Non-pigmented ciliary epithelial cell (primary cell): ENCODE measurements at places on chromosomes 3 and 15.
A peak's percentile ranks its signal among the peaks of the same experiment; 100 is the strongest.

DNA sequence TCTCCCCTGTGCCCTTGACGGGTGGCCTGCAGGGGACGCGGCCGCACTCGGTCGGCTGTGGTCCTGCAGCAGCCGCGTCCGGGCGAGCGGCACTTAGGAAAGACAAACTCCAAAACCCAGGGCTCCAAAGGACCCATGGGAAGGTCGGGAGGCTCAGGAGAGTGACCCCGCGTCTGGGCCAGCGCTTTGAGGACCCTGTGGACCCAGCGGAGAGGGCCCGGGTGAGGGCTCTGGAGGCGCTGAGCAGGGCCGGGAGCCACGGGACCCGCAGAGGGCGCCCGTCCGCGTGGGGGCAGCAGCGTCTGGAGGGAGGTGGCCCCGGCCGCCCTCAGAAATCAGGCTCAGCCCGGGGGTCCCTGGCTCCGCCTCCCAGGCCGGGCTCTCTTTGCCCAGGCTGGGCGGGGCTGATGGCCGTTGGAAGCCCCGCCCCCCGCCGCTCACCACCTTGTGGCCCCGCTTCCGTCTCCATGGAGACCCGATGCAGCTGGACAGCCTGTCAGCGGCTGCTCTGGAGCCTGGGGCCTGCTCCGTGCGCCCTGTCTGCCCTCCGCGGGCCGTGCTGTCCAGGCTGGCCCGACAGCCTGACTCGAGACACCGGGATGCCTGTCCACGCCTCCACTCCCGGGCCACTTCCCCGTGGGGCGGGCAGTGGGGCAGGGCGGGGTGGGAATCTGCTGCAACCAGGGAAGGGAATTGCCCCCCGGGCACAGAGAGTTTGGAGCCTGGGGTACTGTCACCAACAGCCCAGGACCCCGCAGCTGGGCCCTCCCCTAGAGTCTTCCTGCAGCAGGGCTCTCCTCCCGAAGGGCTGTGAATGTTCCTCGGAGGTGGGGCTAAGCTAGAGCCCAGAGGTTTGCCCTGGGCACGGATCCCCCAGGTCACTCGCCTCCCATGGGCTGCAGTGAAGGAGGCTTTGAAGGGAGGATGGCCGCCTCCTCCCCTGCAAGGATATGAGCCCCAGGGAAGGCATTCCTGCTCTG, 34.8 kb upstream of the RPL32 start:
- no peak for DNase-seq

- no peak for DNase-seq
These were observed 35.8 kb upstream of the RPN1 start for GRCh38 chr3:128686465-128686864.

- DNase-seq = no peak
These were observed 326.8 kb upstream of the SOX2 start for GRCh38 chr3:181384970-181385369.

DNA sequence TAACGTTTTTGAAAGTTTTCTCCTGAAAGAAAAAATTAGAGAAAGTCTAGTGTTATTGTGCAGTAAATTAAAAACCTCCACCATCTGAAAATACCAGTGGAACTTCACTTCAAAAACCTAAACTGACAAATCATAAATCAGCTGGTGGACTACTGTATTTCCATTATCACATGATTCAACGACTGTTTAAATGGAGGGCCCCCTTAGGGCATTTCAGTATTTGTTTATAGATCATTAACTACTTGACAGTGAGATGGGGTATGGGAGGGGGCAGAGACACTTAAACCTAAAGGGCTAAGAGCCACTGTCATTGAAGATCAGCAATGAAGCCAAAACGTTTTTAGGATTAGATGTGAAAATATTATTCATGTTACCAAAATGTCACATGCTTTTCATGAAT, 8.8 kb upstream of the C15orf61 start:
- no peak for DNase-seq

- no peak for DNase-seq
These were observed 3.0 kb upstream of the COL8A1 start for GRCh38 chr3:99635348-99635747.

- DNase-seq = no peak
These were observed 3.2 kb downstream of the GLYCTK start for GRCh38 chr3:52290596-52291507.

GRCh38 chr3:67461667-67462142, 192.7 kb downstream of the SUCLG2 start:
- no peak for DNase-seq

- DNase-seq = no peak
These were observed 284.5 kb upstream of the DNAJC19 start for GRCh38 chr3:181274025-181274424.

GRCh38 chr3:64244011-64244942, 19.0 kb upstream of the PRICKLE2 start:
- no peak for DNase-seq

GRCh38 chr3:12948371-12948770, 107.0 kb upstream of the RPL32 start:
- DNase-seq = no peak

DNA sequence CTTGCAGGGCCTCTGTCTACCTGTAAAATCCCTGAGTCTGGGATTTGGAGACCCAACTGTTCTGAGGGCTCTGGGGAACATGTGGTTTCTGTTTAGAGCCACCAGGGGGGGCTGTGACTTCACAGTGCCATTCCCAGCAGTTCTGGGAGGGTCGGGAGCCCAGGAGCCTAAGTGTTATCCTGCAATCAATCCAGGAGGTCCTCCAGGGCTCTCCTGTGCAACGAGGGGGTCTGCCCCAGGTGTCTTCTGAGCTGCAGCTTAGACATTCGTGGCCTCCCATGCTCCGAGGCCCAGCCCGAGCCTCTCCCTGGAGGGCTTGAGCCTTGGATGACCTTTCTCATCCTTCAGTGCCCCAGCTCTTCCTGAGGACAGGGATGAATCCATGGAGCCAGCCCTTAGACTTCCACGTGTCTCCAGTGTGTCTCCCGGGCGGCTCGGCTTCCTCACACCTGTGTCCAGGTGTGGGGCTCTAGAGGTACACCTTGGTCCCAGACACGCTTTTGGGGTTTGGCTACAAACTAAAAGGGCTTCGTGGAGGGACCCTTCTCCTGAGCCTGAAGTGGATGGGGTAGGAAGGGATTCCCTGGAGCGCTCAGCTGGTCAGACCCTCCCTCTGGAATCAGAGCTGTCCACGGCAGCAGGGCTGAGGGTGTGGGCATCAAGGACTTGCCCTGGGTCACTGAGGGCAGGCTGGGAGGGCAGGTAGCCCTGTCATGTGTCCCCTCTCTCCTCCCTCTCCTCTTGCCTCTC, 20.3 kb upstream of the ABTB1 start:
- DNase-seq = no peak

DNA sequence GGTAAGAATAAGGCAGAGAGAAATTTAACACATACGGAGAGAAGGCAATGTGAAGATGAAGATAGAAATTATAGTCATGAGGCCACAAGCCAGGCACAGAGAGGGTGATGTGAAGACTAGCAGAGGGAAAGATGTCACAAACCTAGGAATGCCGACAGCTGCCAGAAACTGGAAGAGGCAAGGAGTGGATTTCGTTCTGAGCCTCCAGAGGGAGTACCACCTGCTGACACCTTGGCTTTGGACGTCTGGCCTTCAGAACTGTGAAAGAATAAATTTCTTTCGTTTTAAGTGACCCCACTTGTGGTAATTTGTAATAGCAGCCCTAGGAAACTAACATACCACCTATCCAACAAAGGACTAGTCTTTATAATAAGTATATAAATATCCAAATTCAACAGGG, 5.0 kb upstream of the SGO1 start:
- DNase-seq = no peak

GRCh38 chr3:52857133-52857532, 22.3 kb upstream of the MUSTN1 start:
- DNase-seq = no peak

DNA sequence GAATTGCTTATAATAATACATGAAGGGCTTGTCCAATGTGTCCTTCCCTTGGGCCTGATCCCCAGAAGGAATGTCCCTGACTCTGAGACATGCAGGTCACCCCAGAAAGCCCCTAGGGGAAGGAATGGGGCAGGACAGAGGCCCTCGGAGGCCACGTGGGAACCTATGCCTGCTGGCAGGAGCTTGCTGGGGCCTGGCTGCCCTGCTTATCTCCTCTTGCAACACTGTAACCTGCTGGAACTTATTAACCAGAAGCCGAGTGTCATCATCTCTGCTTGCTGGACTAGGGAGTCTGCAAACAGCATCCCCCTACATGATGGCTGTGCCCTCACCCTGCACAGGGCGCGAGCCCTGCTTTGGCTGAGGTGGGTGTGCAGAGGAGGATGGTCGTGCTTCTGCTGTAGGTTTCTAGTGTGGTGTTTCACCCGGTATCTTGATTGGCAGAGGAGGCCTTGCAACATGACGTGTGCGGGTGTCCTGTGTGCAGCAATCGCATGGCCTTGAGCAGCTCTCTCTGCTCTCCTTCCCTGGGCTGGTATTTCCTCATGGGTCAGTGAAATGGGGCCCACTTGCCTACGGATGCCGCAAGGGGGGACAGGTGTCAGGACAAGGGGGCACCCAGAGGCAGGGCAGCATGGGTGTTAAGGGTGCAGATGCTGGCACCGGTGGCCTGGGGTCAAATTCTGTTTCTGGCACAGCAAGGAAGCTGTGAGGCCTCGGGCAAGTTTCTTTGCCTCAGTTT, 5.0 kb downstream of the CHST13 start:
- no peak for DNase-seq

DNA sequence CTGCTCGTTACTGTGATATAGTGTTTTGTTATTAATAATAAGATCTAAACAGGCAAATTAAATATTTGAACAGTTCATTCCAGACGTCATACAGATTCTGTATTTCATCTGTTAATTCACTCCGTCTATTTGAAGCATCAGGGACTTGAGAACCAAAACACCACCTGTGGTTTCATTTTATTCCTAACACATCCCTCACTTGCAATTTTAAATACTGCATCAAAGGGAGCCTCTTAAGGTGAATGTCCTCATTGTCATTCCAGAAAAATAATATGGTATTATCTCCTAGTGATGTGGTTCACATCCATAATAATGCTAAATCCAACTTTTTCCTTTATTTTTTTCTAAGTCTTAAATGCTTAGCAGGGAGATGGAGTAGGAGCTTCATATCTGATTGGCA, 1390.9 kb upstream of the CADM2 start:
- DNase-seq = no peak

GRCh38 chr3:124260206-124260915, 268.4 kb upstream of the ROPN1 start:
- no peak for DNase-seq

- peak; percentile 79 for DNase-seq
These were observed 75.7 kb downstream of the GMPS start for GRCh38 chr3:155946178-155946577.

DNA sequence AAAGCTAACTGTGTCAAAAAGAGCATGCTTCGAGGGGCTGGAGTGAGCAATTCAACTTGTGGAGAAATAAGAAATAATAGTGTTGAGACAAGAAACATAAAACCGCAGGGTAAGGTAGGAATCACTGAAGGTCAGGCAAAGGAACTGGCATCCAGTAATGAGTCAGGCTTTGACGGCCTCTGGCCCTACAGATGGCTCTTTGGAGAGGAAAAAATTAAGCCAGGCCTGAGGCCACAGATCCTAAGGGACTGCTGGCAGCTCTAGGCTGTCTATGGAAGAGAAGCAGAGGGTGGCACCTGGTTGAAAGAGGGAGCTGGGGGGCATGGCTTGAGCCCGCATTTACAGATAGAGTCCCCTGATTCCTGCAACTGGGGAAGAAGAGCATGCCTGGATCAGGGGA, 28.6 kb upstream of the ZSCAN2 start:
- no peak for DNase-seq

DNA sequence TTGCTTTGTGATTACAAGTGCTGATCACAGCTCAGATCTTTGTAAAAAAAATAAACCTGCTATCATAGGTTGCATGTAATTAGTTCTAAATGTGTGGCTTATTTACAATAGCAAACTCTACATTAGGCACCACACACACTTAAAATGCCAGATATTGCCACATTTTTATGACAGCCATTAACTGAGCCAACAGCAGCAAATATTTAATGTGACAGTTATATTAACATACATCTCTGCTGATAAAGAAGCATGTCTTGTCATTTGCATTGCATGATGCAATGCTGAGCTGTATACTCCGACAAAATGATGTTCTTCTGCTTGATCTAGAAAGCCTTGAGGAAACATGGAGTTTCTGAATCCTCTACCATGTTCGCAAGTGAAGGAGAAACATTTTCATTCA, 273.6 kb upstream of the VEPH1 start:
- no peak for DNase-seq

DNA sequence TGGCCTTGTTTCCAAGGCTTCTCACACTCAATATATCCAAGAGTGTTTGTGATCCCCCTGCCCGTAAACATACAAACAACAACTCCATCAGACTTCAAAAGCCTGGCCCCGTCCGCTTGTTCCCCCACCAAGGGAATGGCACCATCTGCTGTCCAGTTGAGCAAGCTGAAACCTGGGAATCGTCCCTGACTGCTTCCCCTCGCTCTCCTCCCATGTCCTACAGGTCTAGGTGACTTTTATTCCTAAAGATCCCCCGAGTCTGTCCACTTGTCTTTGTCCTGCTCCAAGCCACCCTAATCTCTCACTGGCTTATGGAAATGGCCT, 27.9 kb upstream of the FAM174B start:
- no peak for DNase-seq

DNA sequence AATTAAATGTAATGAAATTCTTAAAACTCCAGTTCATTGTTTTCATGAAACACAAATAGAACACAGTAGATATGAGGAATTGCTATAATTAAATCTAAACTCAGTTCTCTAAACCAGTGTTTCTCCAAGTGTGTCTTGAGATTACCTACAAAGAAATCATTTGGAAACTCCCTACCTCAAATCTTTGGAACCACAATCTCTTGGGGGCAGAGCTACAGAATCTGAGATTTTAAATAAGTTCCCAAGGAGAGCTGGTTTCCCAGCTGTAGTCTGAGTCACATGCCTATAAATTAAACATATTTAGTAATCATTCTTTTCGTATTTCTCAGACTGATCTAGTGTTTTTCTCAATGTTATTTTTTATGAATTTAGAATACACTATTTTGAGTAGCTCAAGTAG, 17.0 kb upstream of the ACTC1 start:
- peak; percentile 22 for DNase-seq

- no peak for DNase-seq
These were observed 5.9 kb upstream of the EBLN2 start for GRCh38 chr3:73055583-73055982.
